Activated CD4-positive, CD25-positive, alpha-beta regulatory T cell treated with anti-CD3 and anti-CD28 coated beads, Interleukin-2, amount 50 U/mL, for 24 hours (primary cell): ENCODE measurements at places on chromosomes 11 and 22.

DNA sequence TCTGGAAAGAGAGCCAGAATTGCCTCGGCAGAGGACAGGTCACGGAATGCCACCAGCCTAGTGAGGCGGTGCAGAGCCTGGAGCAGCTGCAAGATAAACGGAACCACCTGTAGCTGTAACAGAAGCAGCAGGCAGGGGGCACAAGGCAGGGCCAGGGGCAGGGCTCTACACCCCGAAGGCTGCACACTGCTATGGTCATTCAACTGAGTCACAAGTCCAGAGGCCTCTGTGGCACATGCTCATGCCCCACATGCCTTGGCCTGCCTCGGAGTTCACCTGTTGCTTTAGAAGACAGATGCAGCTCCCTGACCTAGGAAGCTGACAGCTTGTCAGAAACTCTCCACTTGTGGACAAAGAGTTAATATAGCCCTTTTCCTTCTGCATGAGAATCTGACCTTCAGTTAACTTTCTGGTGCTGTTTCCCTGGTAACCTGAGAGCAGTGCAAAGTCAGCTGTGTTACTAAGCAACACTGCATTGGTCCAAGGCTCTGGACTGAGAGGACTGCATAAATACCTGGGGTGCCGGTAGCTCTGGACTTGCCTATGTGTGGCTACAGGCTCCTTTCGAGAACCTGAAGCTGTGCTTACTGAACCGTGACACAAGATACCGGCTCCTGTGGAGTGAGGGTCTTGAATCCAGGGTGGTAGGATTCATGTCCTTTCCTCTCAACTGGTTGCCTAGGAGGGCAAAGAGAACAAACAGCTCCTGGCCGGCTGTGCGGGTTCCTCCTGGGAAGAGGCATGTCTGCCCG is 10.5 kb downstream of the COMMD9 start:
- ATAC-seq = no peak

GRCh38 chr22:21009638-21010425 is 5.1 kb upstream of the P2RX6 start:
- ATAC-seq = no peak

DNA sequence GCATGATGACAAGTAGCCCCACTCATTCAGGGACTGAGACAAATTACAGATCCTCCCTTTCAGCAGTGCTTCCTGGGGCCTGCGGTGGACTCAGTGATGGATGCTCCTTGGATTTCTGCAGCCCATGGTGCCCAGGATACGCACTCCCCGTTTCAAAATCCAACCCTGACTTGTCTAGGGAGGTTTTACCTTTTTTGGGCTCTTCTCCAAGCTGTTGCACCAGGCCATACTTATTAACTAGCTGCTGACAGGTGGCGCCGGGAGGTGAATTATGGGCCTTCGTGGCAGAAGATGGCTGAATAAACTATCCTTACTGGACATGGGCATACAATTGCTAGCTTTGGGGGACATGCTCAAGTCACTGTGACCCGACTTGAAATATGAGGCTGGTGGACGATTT is 324.3 kb upstream of the SYN3 start:
- no peak for ATAC-seq

- peak; percentile 27 for ATAC-seq
Observed at GRCh38 chr22:41943661-41944209, 3.2 kb downstream of the CENPM start.

- no peak for ATAC-seq
Observed at GRCh38 chr22:17870407-17870806, 96.1 kb upstream of the BID start.

DNA sequence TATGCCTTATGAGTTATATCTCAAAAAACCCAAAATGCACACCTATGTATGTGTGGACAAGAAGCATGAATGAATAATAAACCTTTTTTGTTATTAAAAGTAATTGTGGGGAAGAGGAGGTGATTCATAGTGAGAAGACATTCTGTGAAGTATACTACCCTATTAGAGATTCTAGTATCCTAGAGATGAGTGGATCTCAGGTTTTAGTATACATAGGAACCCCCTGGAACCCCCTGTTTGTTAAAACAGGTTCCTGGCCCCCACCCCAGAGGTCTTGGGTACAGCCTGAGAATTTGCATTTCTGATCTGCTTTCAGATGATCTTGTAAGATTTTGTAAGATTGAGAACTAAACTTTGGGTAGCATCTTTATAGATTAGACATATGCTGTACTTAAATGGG is 17.5 kb downstream of the NUCB2 start:
- peak; percentile 64 for ATAC-seq

GRCh38 chr11:94117871-94118270 is 10.8 kb upstream of the PANX1 start:
- ATAC-seq = no peak

GRCh38 chr22:30195245-30196140 is 51.1 kb downstream of the LIF start:
- no peak for ATAC-seq

DNA sequence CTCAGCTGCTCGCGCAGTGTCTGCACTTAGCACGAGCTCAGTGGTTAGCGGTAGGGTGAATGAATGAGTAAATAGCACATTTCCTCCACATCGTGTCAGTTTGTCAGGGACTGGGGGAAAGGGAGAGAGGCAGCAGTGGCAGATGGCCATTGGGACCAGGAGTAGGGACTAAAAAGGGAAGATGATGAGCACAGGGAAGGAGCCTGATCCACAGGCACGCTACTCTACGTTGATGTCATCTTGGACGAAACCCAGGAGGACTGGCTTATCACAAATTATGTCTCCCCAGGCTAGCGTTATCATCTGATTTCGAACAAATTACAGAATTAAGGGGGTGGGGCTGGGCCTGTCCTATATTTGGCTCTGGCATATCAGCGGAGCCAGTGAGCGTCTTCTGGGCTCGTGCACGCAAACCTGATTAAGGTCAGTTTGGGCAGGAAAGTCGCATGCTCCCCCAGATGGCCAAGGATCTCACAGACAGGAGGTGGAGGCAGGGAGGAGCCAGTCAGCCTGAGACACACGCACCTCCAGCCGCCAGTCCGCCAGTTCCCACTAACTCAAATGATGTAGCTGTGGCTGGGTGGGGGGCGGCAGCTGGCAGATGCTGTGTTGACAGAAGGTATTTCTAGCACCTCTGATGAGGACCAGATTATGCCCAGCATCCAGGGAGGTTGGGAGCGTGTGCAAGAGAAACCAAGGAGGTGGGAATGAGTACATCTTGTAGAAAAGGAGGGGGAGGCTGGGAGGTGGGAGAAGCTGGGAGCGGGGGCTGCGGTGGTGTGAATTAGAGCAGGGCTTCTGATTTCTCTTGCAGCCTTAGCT is 97.4 kb upstream of the PRDM11 start:
- no peak for ATAC-seq

DNA sequence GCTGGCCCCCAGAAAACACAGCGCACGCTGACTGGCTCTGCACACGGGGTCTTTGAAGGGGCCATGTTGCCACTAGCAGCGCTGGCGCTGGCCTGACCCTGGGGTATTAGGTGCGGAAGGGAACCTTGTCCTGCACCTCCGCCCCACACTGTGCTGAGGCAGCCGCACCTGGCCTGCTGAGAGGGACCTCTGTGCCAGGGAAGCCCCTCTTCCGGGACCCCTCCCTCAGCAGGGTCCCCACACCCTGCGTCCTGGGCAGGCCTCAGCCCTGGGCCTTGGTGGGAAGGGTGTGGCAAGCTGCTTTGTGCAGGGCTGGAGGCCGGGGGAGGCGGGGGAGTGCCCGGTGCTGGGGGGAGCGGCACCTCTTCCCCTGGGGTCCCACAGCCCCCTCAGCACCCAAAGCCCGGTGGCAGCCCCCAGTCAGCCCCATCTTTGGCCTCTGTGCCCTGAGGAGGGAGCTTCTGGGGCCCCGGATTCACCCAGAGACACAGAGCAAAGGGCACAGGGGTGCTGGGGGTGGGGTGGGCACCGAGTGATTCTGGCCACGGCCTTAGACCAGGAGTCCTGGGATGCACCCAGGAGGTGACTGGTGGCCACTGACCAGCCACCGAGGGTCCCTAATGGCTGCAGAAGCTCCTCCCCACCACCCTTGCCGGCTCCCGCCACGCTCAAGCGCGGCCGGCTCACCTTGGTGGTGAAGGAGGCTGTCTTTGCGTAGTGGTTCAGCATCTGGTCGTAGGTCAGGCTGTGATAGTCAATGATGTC is 11.4 kb downstream of the TTLL8 start:
- no peak for ATAC-seq

- ATAC-seq = no peak
Observed at GRCh38 chr11:9037963-9038362, 34.2 kb upstream of the NRIP3 start.

DNA sequence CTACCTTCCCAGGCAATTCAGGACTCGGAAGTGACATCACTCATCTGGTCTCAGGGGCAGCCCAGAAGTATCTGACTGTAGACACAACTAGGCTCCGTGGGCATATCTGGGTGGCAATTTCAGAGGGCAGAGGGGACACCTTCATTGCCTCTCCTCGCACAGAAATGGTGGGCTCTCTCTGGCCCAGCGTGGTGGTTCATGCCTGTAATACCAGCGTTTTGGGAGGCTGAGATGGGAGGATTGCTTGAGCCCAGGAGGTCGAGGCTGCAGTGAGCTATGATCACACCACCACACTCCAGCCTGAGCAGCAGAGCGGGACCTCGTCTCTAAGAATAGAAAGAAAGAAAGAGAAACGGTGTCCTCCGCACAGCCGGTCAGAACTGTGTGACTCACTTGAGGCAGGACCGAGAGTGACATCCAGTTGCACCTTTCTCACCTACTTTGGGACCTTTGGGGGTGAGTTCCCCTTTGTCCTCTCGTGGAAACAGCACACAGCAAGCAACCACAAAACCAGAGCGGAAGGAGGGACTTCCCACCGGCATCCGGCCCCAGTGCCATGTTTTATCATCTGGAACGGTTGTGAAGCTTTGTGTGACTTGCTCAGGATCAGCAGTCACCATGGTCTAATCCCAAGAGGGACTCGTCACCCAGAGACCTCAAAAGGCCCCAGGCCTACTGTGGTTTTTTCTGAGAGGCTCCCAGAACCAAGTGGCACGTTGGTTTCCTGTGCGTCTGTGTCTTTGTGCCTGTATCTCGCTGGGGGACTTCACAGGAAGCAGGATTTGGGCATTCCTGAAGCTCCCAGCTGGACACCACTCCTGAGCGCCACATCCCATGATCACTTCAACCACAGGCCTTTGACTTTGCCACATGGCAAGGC is 38.4 kb upstream of the EMID1 start:
- ATAC-seq = peak; percentile 80

DNA sequence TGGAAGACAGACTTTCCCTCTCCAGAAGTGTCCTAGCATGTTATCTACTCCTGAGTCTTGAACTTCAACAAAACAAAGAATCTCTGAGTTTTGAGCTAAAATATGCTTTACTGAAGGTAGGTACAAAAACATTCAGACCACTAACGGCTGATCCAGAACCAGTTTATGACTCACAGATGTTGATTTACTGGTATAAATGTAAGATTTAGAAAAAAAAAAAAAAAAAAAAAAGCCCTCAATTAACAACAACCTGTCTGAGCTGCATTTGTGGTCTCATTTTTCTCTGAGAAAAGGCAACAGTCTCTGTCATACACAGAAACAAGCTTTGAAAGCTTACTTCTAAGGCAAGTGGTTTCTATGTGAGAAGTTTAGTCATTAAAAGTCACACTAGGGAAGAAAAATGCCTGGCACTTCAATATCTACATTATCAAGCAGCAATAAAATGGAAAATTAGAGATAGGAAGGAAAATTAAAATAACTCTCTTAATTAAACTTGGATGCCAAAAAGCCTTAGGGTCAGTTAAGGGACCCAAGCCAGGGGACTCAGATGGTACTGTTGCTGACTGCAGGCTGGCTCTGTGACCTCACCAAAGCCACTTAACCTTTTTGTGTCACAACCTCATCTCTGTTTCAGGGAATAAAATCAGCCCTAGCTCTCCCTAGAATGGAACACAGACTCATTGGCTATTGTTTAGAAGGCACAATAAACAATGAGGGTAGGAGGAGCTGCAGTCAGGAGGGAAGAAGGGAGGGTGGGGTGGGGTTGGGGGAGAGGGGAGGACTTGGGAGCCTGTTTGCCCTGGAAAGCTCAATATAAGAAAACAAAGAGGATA is 61.7 kb downstream of the ETS1 start:
- peak; percentile 66 for ATAC-seq

- ATAC-seq = peak; percentile 90
Observed at GRCh38 chr22:46791201-46791731, 28.8 kb downstream of the TBC1D22A start.

DNA sequence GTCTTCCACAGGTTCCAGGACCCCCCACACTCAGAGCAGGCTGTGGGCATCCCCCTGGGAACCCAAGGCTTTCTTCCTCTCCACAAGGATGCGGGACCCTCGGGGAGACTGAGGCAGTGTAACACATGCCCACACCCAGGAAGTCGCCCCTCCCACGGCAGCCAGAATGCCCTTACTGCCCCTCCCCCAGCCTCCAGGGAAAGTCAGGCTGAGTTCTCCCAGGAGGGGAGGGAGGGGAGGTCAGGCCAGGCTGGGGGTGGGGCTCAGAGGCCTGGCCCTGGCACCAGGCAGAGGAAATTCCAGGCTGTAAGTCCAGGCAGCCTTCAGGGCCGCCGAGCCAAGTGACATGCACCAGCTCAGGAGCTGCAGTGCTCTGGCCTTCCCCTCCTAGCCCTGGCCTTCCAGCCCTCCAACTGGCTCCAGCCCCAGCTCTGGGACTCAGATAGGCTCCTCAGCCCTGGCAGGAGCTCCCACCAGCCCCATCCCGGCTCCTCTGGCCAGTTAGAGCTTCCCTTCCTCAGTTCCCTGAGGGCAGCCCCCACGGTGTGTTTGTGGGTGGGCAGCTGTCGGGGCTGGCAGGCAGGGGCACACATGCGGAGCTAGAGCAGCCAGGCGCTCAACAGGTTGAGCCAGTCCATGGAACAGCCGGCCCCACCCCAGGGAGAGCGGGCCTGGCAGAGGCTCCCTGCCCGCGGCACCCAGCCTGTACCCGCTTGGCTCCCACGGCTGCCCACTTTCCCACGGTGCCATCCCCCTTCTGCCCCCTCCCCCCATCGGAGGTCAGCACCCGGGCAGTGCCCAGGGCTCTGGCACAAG is 3.6 kb downstream of the BCL9L start:
- ATAC-seq = no peak

DNA sequence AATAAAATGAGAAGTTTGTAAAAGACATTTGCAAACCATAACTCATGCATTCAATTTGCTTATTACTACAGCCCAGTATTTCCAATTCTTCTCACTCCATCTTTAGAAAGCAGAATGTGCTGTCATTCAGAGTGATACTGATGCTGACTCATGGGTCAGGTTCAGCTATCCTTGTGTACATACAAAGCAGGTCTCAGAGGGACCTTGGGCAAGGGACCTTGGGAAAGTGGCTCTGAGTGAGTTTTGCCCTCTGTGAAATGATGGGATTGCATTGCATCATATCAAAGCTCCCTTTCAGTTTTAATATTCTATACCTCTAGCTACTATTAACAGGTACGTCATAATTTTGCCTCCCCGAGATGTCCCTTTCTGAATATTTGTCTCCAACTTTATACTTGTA is 848.7 kb downstream of the OPCML start:
- ATAC-seq = no peak
